ENCODE measurements at places on chromosomes 1 and 21. TPM values are rescaled to one million over a fixed set of nuclear protein-coding genes. Genes with fewer than 3 reads are reported as not detected.

GRCh38 chr1:245776694-245777332, 622.0 kb downstream of the KIF26B start:
- DNase-seq = no peak

GRCh38 chr1:222552882-222553281, 5.0 kb upstream of the HHIPL2 start:
- no peak for DNase-seq

The TMEM200B gene
- 3.8 TPM for total RNA-seq

The AMY1A gene
- total RNA-seq = not detected

The HFM1 gene
- 7.1 TPM for total RNA-seq

The GJC2 gene
- total RNA-seq = 0.65 TPM

DNA sequence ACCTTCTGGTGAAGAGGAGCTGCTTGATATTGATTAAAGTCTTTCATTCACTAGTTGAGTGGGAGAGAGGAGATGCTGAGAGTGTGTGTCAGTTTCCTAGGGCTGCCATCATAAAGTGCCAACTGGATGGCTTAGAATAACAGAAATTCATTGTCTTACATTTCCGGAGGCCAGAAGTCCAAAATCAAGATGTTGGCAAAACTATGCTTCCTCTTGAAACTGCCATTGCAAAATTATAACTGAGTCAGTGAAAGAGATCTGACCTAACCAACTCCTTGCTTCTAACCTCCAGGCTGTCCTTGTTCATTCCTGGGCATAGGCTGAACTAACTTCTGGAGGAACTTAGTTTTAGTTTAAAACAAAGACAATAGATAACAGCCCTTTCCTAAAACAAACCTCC, 47.1 kb downstream of the PTGS2 start:
- DNase-seq = no peak

DNA sequence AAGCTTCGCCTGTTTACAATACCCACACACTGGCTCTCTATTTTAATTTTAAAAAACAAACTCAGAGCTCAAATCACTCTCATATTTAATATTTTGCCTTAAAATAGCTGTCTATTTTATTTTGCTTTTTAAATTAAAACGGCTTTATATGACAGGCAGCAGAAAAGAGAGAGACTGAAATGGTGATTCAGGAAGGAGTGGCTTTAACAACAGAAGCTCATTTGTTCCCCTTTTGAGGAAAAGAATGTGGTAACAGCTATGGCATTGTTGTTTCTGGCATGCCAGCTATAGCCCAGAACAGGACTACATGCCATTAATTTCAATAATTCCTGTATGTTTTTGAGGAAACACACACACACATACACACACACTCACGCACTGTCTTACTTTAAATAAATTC, 234.2 kb upstream of the PTBP2 start:
- no peak for DNase-seq

The CYP4X1 gene
- total RNA-seq = 0.42 TPM

GRCh38 chr1:189970331-189971230, 507.1 kb downstream of the BRINP3 start:
- DNase-seq = no peak

DNA sequence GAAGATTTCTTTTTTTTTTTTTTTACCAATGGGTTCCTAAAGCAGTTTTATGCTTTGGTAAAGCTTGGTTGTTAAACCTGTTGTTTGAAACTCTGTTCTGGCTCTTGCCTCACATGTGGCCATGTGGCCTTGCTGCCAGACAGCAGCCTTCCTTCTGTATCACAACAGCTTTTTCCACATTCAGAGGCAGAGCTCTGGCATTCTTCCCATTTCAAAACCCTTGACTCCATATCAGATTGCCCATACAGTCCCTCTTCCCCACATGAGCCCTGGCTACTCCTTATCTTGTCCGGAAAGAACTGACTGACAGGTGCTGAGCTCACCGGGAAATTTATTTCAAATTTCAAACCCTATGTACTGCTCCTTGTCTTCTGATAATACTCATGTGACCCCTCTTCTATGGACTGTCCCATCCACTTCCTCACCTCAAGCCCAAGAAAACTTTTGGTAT, 38.5 kb upstream of the LAX1 start:
- no peak for DNase-seq

DNA sequence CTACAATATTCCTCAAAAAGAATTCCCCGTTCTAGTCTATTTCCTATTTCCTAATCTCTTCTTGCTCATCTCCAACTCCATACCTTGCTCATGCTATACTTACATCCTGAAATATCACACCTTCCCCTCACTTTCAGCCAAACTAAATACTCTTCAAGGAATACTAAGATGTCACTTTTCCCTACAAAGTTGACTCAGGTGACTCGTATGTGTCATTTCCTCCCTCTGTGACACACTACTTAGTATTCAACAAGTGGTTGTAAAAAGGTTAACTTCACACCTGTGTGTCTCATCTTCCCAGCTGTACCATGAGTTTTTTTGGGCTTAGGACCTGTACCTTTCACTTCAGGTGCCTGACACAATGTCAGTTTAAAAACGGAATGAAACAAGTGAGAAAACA, 81.9 kb upstream of the LBR start:
- DNase-seq = no peak

DNA sequence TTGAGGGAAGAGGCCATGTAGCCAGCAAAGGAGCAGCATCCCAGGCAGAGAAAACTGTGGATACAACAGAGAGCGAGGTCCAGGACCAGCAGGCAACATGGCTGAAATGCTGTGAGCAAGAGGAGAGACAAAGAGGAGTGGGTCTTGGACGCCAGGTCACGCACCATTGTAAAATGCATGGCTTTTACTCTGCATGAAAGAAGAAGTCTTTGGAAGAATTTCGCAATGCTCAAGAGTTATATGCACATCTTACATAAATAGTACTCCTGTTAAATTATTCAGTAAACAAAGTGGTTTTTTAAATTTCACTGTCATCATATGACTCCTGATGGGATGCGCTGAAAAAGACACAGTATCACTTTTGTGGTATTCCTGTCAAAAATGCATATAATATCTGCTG, 3.5 kb downstream of the CD244 start:
- no peak for DNase-seq

- DNase-seq = peak; percentile 23
Observed at GRCh38 chr1:10399444-10399941, 629 bp downstream of the PGD start.

DNA sequence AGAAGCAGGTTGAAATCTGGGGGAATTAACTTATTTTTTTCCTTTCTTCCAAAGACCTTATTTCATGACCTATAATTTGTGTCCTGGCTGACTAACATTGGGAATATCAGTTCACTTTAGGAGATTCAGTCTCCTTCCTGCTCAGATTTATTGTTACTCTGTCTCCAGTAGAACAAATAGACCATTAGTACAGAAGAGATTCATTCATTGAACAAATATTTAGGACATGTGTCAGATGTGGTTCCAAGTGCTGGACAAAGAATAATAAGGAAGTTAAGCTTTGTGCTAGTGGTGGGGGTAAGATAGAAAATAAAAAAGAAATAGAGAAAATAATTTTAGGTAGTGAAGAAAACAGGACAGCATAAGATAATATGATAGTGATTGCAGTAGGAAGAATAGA, 20.3 kb downstream of the ZMYM4 start:
- no peak for DNase-seq

DNA sequence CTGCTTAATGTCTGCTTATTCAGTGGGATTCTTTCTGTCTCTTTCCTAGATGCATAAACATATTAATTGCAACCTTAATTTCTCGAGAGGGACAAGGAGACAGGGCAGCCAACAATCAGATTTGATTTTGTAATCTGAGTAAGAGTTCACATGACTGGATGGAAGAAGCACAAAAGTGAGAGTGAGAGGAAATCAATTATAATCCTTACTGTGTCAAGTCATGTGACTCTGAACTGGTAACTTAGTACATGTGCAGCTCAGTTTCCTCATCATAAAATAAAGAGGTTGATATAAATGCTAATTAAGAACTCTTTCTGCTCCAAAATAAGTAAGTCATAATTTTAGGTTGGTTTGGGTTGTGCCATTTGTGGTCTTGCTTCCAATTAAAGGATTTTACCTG, 439.5 kb downstream of the AMY1C start:
- DNase-seq = no peak

DNA sequence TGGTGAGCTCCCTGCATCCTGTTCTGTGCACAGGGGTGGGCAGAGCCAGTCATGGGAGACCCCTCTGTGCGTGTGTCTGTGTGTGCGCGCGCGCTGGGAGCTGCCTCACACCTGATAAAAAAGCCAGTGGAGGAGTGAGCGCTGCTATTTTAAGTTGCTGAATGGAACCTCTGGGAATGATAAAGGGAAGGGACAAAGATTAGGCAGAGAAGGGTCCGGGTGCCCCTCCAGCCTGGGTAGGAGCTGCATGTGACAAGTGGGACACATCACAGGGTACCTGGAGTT, 847 bp downstream of the ADORA1 start:
- DNase-seq = no peak

GRCh38 chr1:89686520-89686919, 53.6 kb downstream of the LRRC8C start:
- DNase-seq = no peak

The C8B gene
- not detected for total RNA-seq

The OR2M3 gene
- total RNA-seq = not detected

DNA sequence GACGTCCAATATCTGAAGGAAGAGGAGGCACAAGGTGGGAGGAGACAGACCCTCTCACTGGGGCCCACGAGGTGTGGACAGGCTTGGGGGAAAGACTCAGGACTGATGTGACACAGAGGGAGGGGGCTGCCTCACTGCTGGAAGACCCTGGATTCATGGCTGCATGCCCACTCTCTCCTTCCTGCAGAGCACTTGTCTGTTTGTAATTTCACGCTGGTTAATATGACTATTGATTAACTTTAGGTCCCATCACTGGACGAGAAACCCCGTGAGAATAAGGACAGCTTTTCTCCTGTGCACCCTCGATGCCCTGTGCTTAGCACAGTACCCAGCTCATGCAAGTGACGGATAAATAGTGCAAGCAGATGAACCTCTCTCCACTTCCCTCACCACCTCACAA, 35.1 kb downstream of the CACNA1S start:
- no peak for DNase-seq

DNA sequence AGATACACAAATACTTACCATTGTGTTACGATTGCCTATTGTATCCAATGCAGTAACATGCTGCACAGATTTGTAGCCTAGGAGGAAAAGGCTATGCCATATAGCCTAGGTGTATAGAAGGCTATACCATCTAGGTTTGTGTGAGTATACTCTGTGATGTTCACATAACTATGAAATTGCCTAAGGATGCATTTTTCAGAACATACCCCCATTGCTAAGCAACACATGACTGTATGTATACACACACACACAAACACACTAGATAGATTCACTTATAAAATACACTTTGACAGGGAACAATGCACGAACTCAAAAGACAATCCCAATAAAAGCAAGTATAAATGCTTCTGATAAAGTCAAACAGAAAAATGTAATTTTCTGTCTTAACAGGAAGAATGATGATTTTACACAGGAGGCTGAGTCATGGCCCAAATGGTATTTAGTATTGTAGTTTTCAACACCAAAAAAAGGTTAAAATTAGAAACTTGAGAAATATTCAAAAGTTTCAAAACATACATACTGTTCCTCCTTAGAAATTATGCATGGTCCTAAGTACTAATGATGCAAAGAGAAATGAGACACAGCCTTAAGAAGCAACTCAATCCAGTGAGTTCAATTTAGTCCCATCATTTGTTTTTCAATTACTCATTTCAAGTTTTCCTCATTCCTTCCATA, 12.2 kb downstream of the FH start:
- DNase-seq = no peak

Measured in neural crest cell (in vitro differentiated cells).